ENCODE measurements at places on chromosomes 5 and 9. TPM values are rescaled to one million over a fixed set of nuclear protein-coding genes. Genes with fewer than 3 reads are reported as not detected.

CCNI2 gene
- not detected for total RNA-seq

OBP2B gene
- not detected for total RNA-seq

BTNL8 gene
- total RNA-seq: not detected

MATR3 gene
- total RNA-seq: 202 TPM

SPINK7 gene
- total RNA-seq: not detected

GLT6D1 gene
- not detected for total RNA-seq

AK6 gene
- total RNA-seq: 32.8 TPM

MARCHF3 gene
- total RNA-seq: 10.6 TPM

CCDC69 gene
- total RNA-seq: 5.1 TPM

Measured in subcutaneous preadipocyte (primary cell).